Left renal pelvis (tissue), 4 donors: ENCODE measurements at places on chromosomes 5 and 9. TPM values are rescaled to one million over a fixed set of nuclear protein-coding genes. Genes with fewer than 3 reads are reported as not detected.

DNA sequence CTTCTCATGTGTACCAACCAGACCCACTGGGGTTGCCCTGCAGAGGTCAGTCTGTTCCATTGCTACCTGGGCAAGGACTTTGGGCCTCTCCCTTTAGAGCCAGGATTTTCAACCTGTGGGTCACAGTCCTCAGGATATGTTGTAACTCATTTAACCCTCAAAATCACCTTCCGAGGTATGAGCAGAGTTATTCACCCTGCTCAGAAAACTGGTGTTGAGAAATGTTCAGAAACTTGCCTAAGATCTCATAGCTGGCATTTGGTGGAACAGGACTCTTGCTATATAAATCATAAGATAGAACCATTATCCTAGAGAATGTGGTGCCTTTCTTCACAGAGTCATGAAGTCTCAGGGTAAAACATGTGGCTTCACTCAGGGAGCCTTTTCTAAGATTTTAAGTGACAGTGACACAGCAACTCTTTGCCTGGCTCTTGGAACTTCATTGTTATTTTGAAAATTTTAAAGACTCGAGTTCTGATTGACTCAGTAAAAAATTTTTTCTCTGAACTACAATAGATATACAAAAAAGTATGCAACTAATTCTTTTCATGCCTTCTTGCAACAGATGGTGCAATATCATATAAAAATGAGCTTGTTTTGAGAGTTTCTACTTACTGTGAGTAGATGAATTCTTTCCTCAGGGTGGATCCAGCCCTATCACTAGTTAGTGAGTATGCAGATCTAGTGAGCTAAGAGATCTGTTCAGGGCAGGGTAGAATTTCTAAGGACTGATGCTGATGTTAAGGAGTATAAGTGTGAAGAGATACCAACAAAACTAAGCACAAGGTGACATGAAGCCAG lies 29.5 kb downstream of the CAST start:
- no peak for DNase-seq

Gene PDE6A
- polyA plus RNA-seq = 0.11 TPM

- no peak for DNase-seq
Measured at GRCh38 chr9:94625835-94626234, 13.5 kb downstream of the FBP1 start.

Gene THBS4
- 12.2 TPM for polyA plus RNA-seq

Gene AHRR
- 3.0 TPM for polyA plus RNA-seq

GRCh38 chr5:137561608-137562007 lies 62.5 kb upstream of the SPOCK1 start:
- DNase-seq = no peak

- DNase-seq = no peak
Measured at GRCh38 chr9:127333221-127334064, 63.5 kb upstream of the SLC2A8 start.

Gene ARHGEF37
- 6.0 TPM for polyA plus RNA-seq

Gene MCC
- polyA plus RNA-seq = 26.8 TPM

Gene CENPK
- 38.0 TPM for polyA plus RNA-seq

Gene SLC25A2
- polyA plus RNA-seq = not detected

Gene PLPP7
- 2.1 TPM for polyA plus RNA-seq

DNA sequence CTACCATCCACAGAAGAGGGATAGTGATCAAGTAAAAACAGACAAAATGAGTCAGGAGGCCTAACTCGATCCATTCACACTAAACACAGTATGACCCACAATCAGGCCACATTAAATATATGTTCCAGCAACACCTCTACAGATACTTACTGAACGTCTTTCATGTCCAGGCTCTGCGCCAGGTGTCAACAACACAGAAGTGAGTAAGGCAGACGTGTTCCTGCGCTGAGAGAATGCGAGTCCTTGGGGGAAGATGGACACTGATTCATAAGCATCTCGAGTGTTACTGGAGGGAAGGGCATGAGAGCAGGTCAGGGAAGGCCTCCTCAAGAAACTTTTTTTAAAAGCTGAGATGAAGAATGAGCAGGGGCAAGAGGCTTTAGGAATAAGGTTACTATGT lies 164.3 kb upstream of the CLINT1 start:
- DNase-seq = no peak

Gene EPB41L4B
- 14.6 TPM for polyA plus RNA-seq
